ENCODE measurements at places on chromosomes 1 and 21.

DNA sequence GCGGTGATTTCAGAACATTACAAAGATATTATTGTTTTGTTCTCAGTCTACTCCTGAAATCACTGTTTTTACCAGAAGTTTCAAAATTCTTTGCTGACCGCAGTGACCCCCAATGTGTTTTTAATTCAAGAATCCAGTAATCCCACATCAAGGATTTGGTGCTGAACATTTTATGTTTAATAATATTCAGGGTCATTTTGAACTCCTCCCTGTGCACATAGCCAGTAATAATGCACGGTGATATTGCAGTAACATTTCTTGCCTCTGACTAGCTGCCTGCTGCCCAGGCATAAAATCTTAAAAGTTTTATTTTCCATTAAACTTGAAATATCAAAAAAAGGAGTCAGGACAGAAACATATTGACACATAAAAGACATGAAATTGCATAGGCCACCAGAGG is 443.4 kb upstream of the NCAM2 start:
- DNase-seq = no peak

DNA sequence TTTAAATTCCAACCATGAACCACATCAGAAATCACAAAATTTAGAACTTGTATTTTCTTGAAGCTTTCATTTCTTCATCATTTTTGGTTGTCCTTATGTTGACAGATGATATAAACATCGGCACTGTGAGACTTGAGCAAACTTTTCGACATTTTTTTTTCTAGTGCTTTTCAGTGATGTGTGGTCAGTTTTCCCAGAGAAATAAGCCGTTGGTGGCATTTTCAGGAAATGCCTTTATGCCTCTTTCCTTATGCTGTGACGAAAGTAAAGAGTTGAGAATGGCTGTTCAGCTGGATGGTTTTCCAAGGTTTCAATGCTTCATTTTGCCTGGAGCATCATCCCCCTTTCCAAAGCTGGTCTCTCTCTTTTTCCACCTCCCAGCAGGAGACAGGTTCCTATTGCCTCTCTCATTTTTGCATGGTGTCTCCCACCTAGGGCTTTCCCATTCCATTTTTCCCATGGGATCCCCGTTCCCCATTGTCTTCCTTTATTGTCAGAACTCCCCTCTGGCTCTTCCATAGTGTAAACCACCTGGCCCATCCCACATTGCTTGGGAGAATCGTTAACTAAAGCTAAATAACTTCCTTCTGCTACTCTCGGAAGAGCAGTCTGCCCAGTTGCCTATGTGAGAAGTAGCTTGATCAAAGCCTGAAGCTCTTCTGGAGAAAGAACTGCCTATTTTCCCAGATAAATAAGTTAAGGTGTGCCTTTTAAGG is 61.4 kb upstream of the DYNLT5 start:
- DNase-seq = no peak

DNA sequence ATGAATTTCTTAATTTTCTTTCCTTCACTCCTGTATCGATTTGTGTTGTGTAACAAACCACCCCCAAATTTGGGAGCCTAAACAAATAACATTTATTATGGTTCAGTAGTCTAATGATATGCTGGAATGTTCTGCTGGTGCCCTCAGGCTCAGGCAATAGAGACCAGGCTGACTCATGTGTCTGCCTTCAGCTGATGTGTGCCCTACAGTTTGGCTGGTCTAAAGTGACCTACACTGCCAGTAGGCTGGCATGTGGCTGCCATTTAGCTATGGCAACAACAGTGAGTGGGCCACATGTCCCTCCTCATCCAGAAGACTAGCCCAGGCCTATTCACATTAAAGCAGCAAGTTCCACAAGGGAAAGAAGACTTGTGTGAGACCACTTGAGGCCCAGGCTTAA is 115.8 kb downstream of the PTPRC start:
- no peak for DNase-seq

DNA sequence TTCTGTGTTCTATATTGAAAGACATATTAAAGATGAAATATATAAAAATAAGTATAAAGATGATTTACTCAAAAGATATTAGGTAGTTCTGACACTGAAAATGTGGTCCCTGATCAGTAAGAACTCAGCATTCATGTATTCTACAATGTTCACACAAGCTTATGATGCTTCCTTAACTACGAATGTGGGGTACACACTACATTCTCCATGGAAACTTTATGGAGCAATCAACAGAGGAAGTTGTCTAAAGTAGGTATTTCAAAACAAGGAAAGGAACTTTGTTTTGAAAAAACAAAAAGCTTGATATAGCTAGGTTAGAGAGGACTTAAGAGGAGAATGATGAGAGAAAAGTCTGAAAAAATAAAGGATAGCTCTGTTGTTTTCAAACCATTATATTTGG is 119.7 kb upstream of the RGS18 start:
- no peak for DNase-seq

GRCh38 chr1:117001254-117001927 is at the start of gene CD101:
CD101 (plus strand) TSS chr1:117001760; CDS start chr1:117001818, 58 bp downstream.
- no peak for DNase-seq

DNA sequence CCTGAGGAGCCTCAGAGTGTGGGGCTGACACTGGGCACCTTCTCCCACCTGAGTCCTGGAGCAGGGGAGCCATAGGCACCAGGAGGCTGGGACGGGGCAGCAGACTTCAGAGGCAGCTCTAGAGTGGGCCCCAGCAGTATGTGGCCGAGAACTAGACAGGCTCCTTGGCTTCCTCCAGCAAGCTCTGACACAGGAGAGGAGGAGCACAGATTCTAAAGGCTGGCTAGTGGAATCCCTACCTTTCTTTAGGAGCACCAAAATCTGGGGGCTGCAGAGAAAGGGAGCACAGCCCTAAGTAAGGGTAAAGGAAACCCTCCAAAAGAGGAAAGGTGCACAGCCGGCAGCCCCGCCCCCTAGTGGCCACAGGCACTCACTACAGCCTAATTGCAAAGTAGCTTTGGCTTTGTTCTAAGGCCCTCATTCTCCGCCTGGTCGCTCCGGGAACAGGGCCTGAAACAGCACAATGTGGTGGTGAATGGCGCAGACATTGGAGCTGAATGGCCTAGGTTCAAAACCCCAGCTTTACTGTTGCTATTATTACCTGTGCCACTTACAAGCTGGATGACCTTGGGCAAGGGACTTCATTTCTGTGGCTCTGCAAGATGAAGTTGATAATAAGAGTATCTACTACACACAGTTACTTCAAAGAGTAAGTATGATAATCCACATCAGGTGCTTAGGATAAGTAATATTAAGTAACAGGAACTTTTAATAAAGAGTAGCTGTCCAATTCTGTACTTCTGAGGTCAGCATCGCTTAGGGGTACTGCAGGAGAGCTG is 8.8 kb upstream of the GUCA2A start:
- peak; percentile 30 for DNase-seq

GRCh38 chr21:37237346-37237745 is 29.8 kb downstream of the VPS26C start:
- no peak for DNase-seq

DNA sequence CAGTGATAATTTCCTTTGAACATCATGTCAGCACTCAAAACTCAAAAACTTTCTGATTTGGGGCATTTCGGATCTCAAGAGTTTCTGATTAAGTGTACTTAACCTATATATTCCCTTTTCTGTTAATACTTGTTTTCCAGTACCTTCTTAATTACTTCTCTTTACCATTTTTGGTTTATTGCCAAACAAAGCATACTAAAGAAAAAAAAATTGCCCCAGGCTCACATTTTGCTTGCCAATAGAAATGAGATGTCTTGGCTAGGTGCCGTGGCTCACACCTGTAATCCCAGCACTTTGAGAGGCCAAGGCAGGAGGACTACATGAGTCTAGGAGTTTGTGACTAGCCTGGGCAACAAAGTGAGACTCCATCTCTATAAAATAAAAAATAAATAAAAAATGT is 4.8 kb downstream of the PSMD4 start:
- DNase-seq = no peak

DNA sequence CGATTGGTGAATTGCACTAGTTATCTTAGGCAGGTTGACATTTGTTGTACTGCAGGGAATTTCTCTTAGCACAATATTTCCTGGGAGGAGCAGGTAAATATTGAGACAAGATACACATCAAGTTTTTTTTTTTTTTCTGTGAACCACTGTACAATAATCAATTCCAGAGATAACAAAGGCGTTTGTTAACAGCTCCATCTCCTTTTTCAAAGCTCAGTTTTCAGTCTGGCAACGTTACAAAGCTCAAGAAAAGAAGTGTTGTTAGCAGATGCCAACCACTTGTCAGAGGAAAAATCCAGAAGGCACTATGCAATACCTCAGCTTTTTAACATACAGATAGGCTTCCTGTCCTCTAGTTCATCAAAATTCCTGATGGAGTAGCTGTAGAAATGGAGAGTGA is 40.9 kb upstream of the DAB1 start:
- no peak for DNase-seq

DNA sequence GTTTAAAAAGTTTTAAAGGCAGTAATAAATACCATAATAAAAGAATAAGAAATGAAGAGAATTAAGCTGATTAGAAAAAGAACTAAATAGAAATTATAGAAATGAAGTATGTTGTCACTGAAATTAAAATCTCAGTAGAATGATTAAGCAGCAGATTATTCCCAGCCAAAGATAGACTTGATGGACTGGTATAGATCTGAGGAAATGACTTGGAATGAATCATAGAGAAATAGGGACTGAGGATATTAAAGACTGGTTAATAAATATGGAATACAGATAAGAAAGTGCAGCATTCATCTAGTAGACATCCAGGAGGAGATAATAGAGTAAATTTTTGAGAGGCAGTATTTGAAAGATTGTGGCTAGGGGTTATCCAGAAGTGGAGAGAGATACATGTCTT is 28.7 kb downstream of the MARK1 start:
- DNase-seq = no peak

DNA sequence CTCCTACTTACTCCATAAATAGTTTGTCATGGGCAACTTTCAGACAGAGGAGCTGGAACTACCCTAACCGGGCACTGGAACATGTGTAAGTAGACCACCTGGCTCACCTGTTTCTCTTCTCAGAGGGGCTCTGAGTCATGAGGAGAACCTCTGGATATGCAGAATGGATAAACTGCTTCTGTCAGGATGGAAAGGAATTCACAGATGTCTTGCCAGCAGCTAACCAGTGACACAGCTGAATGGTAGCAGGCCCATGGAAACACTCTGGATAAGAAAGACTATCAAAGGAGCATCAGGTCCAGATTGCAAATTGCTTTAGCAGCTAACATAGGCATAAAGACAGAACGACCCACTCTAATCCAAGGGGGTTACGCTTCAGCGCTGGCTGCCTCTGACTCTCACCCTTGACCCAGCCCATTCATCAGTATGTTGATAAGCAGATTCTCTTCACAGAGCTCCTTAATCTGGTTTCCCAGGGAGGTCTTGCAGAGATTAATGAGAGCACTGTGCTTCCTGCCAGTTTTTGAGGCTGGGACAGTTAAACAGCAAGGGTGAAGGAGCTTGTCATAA is 54.2 kb downstream of the HIVEP3 start:
- no peak for DNase-seq

DNA sequence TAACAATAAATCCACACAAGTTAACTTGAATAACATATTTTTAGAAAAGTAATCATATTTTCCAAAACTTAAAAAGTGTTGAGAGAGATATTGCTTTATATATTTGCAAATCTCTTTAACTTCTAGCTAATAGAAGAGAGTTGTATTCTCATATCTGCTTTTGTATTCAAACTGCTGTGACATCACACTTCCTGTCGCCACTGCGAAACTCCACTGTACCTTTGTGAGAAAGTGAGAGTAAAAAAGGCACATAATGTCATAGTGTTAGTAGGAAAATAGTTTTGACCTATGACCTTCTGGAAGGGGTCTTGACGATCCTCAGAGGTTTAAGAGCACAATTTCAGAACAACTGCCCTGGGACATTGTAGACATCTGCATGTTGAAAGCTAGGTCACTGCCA is 21.6 kb downstream of the AK5 start:
- DNase-seq = peak; percentile 16

- no peak for DNase-seq
Measured at GRCh38 chr1:38701088-38701487, 158.5 kb downstream of the RRAGC start.

GRCh38 chr1:105419030-105419429 is 1637.4 kb upstream of the PRMT6 start:
- DNase-seq = no peak

DNA sequence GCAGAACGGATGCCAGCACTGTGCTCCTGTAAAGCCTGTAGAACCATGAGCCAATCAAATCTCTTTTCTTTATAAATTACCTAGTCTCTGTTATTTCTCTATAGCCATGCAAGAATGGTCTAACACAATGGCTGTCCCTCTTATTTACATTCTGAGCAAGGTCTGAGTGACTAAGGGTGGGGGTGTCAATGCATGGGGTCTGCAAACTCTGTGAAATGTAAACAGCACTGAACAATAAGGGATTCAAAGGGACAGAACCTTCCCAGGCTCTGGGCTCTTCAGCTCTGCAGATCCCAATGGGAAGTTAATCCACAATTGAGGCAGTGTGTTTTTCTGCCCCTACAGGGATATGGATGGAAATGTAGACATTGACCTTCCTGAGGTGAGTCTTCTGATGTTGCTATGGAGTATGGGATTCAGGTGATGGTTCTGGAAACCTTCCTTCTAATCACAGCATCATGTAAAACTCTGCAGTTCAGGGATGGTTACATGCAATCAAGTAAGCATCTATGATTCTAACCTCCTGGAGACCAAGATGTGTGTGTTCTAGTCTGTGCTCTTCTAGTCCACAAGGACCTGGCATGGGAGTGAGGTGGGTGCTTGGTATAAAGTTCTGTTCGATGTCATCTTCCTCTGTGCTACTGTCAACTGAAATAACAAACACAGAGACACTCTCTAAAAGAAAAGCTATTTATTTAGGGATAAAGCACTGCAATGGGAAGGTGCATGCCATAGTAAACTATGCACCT is 38.6 kb downstream of the CAPN9 start:
- no peak for DNase-seq

- no peak for DNase-seq
Measured at GRCh38 chr1:109290998-109291397, 8.1 kb upstream of the PSRC1 start.

DNA sequence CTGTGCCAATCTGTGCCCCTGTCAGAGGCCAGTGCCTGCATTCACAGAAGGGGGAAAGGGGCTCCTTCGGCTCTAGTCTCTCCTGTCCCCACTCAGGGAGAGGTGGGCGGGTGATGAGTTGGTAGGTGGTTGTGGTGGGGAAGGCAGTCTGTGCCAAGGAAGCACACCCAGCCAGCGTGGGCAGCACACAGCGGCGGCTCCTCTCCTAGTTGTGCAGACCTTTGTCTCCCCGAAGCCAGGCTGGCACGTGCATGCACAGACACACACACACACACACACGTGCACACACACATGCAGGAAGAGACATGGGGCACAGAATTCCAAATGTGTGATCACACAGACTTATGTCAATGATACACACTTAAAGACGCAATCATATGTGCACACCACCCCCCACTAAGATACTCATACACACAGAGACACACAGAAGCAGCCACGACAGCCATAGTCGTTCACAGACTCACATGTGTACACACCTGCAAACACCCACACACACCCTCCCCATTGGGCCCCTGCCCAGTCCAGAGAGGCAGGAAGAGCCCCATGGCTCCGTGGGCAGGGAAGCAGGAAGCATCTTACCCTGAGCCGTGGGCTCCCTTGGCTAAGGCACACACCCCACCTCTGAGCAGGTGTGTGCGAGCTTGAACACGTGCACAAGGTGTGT is 16.4 kb downstream of the RIMS3 start:
- no peak for DNase-seq

GRCh38 chr1:75632350-75632949 is 21.5 kb upstream of the SLC44A5 start:
- peak; percentile 3 for DNase-seq

GRCh38 chr1:46757247-46757955 is 38.5 kb upstream of the EFCAB14 start:
- no peak for DNase-seq
